Thyroid gland (tissue), 4 donors: ENCODE measurements at places on chromosomes 2 and 18. TPM values are rescaled to one million over a fixed set of nuclear protein-coding genes. Genes with fewer than 3 reads are reported as not detected.

DNA sequence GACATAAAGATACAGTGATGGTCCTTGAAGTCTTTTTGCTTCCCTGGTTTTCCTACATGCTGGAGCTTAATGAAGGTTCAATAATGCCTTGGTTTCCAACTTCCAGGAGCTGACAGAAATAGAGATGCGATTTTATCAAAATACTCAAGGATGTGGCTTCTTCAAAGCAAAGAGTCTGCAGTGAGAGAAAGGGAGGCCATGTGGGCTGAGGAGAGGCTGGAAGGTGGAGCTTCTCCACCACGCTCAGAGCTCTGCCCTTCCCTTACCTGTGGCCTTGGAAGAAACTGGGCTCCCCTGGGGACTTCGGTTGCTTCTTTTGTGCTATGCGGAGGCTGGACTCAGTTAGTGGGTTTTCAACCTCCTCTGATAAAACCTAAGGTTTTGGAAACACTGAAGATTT is 175.0 kb upstream of the APCDD1 start:
- no peaks in the 10 kb centered on the region for H3K4me1 ChIP-seq
- no peak overlapping the region for H3K4me3 ChIP-seq
- H3K27me3 ChIP-seq: no peaks in the 10 kb centered on the region
- no peaks in the 10 kb centered on the region for H3K36me3 ChIP-seq
- no peak overlapping the region for H3K27ac ChIP-seq

- H3K4me3 ChIP-seq: no peak overlapping the region
- no peak for DNase-seq
- no peak overlapping the region for H3K27ac ChIP-seq
- no peaks in the 10 kb centered on the region for H3K36me3 ChIP-seq
- no peaks in the 10 kb centered on the region for H3K27me3 ChIP-seq
Observed at GRCh38 chr2:188399159-188399558, 107.5 kb downstream of the GULP1 start.

GRCh38 chr2:219688560-219689445 is 61.4 kb downstream of the SLC4A3 start:
- no peak overlapping the region for H3K27ac ChIP-seq
- DNase-seq: no peak

The FBXO41 gene
- 3.8 TPM for total RNA-seq

- H3K27ac ChIP-seq: no peak overlapping the region
- no peak for DNase-seq
- H3K4me1 ChIP-seq: peaks cover 3% of the 10 kb centered on the region
- H3K27me3 ChIP-seq: no peaks in the 10 kb centered on the region
- no peaks in the 10 kb centered on the region for H3K36me3 ChIP-seq
- no peak overlapping the region for H3K4me3 ChIP-seq
Observed at GRCh38 chr18:43485545-43485963, 208.3 kb upstream of the SYT4 start.

DNA sequence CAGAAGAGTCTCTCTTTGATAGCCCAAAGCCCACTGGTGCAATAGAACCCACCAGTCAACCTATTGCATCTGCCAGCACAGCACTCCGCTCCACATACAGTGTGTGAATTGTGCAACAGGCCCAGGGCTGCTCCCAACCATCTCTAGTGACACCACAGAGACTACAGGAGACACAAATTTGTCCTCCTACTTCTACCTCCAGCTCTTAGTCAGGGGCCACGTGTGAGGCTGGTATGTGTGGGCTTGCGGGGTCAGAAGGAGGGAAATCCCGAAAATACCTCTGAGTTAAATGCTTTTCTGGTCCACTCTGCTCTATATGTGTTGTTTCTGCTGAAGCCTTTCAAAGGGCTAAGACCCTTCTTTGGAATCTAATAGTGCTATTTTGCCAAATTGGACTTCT is 18.0 kb downstream of the DGUOK start:
- DNase-seq: no peak
- H3K4me1 ChIP-seq: no peaks in the 10 kb centered on the region
- peaks cover 21% of the 10 kb centered on the region for H3K36me3 ChIP-seq
- H3K27me3 ChIP-seq: no peaks in the 10 kb centered on the region
- no peak overlapping the region for H3K27ac ChIP-seq
- no peak overlapping the region for H3K4me3 ChIP-seq

The BUB1 gene
- 0.94 TPM for total RNA-seq

The FAM117B gene
- total RNA-seq: 12.4 TPM

GRCh38 chr2:103410221-103410620 is 648.4 kb downstream of the TMEM182 start:
- no peaks in the 10 kb centered on the region for H3K4me1 ChIP-seq
- no peak overlapping the region for H3K27ac ChIP-seq
- H3K36me3 ChIP-seq: no peaks in the 10 kb centered on the region
- H3K4me3 ChIP-seq: no peak overlapping the region
- no peaks in the 10 kb centered on the region for H3K27me3 ChIP-seq
- no peak for DNase-seq

DNA sequence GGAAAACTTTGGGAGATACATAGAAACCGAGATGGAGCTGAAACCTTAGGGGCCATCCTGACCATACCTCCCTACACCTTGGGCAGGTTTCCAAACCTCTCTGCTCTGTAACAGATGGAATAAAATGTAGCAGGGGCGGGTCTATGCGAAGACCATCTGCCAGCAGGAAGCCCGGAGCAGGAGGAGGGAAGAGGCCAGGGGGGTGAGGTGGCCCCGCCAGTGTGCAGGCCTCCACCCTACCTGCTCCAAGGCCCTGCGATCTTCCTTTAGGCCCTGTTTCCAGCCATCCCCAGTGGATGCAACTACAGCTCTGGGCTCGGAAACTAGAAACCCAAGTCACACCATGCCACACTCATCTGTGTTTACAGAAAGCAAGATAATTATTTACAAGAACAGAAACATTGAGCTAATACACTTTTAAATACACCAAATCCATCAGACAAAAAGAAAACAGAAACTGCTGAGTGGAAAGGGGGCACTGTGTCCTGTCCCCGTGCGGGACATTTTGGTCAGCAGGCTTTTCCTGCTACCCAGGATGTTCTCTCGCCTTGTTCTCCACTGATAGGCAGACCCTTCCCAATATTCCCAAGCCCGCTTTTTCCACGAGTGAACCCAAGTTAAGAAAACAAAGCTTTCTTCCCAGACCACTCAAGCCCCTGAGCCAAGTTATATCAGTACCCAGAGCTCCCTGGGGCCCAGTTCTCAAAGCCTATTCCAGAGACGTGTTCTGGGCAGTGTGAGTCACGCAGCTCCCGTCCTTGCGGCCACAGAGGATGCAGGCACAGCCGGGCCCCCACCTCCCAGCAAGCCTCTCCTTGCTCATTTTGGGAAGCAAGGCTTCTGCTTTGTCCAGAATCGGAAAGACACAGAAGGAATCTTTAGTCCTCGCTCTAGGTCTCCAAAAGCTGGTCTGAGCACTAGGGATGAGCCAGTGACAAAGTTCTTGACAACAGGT is 17.3 kb downstream of the CIB4 start:
- no peaks in the 10 kb centered on the region for H3K36me3 ChIP-seq
- H3K27me3 ChIP-seq: no peaks in the 10 kb centered on the region
- H3K27ac ChIP-seq: no peak overlapping the region
- H3K4me1 ChIP-seq: no peaks in the 10 kb centered on the region

DNA sequence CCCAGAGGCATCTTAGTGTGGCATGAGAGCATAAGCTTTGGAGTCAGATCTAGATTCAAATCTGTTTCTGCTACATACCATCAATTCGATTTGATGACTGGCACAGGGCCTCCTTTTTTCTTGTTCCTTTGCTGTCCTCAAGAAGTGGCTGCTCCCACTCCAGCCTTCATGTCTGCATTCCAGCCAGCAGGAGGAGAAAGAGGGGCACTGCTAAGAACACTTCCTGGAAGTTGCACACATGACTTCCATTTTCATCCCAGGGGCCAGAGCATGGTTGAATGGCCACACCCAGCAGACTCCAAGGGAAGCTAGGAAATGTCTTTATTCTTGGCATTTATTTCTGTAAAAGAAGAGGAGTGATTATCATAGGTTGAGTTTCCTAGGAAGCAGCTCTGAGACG is 50.4 kb downstream of the EML6 start:
- no peaks in the 10 kb centered on the region for H3K36me3 ChIP-seq
- H3K27me3 ChIP-seq: no peaks in the 10 kb centered on the region
- H3K4me3 ChIP-seq: no peak overlapping the region
- H3K4me1 ChIP-seq: no peaks in the 10 kb centered on the region

DNA sequence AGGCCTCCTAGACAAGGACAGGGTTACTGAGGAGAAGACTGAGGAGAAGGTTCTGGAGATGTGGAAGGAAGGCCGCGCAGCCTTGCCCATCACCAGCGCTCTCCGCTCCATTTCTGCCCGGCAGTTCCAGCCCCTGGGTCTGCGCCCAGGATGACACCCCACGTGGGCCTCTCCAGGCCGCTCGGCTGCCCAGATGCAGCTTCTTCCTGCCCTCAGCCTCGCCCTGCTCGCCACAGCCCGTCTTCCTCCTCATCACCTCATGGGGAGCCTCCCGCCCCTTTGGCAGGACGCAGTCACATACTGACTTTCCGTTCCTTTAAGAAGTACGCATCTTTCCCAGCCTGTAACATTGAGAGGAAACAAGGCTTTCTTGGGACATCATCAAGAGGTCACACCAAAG is 37.1 kb downstream of the SNTG2 start:
- H3K27ac ChIP-seq: no peak overlapping the region
- no peak overlapping the region for H3K4me3 ChIP-seq
- DNase-seq: no peak
- no peaks in the 10 kb centered on the region for H3K27me3 ChIP-seq
- H3K36me3 ChIP-seq: no peaks in the 10 kb centered on the region

The SGO2 gene
- total RNA-seq: 1.6 TPM

DNA sequence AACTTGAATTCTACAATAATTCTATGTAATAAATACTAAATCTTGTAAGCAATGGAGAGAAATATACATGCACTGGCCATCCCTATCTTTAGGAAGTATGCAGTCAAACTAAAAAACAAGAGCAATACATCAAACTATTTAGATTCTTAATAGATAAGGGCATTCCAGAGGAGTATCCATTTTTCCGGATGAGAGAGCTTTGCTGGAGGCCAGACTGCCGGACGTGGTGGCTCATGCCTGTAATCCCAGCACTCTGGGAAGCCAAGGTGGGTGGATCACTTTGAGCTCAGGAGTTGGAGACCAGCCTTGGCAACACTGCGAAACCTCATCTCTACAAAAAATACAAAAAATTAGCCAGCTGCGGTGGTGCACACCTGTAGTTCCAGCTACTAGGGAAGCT is 60.8 kb downstream of the KIF5C start:
- H3K27ac ChIP-seq: no peak overlapping the region
- H3K4me1 ChIP-seq: no peaks in the 10 kb centered on the region
- DNase-seq: no peak
- H3K27me3 ChIP-seq: no peaks in the 10 kb centered on the region
- H3K36me3 ChIP-seq: no peaks in the 10 kb centered on the region

The CNTNAP5 gene
- total RNA-seq: not detected

GRCh38 chr2:41914936-41915335 is 132.9 kb upstream of the PKDCC start:
- no peaks in the 10 kb centered on the region for H3K36me3 ChIP-seq
- H3K27ac ChIP-seq: no peak overlapping the region
- no peaks in the 10 kb centered on the region for H3K27me3 ChIP-seq
- no peak overlapping the region for H3K4me3 ChIP-seq

DNA sequence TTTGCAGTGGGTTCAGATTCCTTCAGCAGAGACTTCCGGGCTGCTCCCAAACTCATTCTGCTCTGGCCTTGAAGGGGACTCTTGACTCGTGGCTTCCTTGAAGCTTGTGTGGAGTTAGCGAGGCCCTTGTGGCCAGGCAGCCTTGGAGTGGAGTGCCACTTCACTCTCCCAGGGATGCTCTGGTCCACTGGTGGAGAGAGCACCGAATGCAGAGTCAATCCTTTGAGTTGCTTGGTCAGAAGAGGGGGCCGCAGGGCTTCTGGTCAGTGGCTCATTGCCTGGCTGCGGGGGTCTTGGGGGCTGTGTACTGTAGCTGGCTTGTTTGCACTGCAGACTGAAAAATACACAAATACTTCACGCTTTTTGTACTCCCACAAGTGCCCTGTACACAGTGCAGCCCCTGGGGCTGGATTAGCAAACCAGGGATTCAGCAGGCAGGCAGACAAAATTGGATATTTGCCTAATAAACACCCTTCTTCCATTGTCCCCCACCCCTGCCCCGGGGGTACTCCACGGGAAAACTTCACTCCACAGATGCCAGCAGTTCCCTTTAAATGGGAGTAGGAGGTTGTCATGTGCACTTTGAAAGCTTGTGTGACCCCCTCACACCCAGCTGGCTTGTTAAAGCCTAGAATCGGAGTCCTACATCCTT is 3.2 kb downstream of the GLI2 start:
- H3K36me3 ChIP-seq: no peaks in the 10 kb centered on the region
- H3K4me1 ChIP-seq: peaks cover 25% of the 10 kb centered on the region

DNA sequence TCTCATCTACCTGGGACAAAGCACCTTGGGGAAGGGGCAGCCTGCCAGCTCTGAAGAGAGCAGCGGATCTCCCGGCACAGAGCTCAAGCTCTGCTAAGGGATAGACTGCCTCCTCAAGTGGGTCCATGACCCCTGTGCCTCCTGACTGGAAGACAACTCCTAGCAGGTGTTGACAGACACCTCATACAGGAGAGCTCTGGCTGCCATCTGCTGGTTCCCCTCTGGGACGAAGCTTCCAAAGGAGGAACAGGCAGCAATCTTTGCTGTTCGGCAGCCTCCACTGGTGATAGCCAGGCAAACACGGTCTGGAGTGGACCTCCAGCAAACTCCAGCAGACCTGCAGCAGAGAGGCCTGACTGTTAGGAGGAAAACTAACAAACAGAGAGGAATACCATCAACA is 549.9 kb upstream of the LRATD1 start:
- H3K27me3 ChIP-seq: no peaks in the 10 kb centered on the region
- H3K4me1 ChIP-seq: no peaks in the 10 kb centered on the region
- no peak overlapping the region for H3K4me3 ChIP-seq
- no peak overlapping the region for H3K27ac ChIP-seq

DNA sequence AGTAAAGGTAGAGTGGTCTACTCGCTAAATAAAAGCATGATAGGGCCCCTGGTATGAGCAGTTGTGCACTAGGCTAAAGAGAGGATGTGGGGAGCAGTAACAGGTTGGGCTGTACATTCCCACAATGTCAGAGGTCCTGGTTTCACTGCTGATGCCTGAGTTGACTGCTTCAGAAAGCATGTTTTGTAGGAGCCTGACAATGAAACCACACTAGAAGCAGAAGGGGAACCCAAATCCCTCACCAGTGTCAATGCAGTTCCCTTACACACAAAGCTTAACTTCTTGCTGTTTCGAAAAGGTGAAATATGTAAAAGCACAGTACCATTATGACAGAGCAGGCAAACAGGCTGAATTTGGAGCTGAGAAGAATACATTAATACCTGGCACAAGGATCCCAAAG is 291.7 kb upstream of the KYNU start:
- DNase-seq: no peak
- H3K27me3 ChIP-seq: no peaks in the 10 kb centered on the region

The GALNT3 gene
- total RNA-seq: 55.0 TPM

The ASB18 gene
- total RNA-seq: not detected

The PTH2R gene
- not detected for total RNA-seq

GRCh38 chr18:58234359-58234741 is 190.3 kb downstream of the NEDD4L start:
- DNase-seq: no peak
- no peak overlapping the region for H3K4me3 ChIP-seq
- no peaks in the 10 kb centered on the region for H3K27me3 ChIP-seq
- H3K36me3 ChIP-seq: no peaks in the 10 kb centered on the region
